ENCODE measurements at places on chromosomes 16 and 17.

GRCh38 chr16:74280448-74280847 lies 16.2 kb upstream of the PSMD7 start:
- DNase-seq, result no peak

GRCh38 chr17:32342603-32343325 lies 791 bp upstream of the C17orf75 start:
- no peak for DNase-seq

DNA sequence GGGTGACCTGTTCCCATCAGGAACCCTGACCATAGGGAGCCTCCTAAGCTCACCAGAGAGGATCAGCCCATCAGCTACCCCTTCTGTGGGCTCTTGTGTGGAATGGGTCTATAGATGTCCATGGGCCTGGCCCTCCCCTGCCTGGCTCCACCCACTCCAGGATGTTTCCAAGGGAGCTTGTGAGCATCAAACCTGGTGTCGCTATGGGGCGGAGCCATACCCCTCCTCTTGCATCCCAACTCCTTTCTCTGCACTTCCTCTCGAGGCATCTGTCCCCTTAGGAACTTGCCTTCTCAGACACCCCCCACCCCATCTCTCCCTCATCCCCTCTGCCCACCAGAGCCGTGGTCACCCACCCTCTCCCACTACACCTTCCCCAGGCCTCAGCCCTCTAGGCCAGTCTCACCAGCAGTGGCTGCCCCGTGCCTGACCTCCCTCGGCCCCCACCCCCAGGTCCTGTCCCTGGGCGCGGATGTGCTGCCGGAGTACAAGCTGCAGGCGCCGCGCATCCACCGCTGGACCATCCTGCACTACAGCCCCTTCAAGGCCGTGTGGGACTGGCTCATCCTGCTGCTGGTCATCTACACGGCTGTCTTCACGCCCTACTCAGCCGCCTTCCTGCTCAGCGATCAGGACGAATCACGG lies 10.4 kb downstream of the KCNH6 start:
- no peak for DNase-seq

GRCh38 chr17:14843086-14843795 lies 421.9 kb downstream of the PMP22 start:
- no peak for DNase-seq

DNA sequence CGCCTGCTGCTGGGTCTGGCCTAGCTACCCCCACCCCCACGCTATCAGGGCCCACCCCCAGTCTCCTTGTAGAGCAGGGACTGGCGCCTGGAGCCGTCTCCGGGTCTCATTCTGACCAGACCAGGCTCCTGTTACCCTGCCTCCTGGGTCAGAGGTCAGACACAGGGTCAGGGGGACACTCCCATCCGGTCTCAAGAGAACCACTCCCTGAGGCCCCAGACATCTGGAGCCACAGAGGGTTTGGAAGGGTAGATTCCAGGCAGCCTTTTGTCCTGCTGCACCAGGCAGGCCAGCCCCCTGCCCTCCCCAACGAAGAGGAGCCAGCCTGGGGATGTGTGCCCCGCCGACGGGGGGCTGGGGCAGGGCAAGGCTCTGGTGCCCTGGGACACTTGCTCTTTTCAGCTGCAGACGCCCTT lies 944 bp upstream of the WFIKKN1 start:
- no peak for DNase-seq

DNA sequence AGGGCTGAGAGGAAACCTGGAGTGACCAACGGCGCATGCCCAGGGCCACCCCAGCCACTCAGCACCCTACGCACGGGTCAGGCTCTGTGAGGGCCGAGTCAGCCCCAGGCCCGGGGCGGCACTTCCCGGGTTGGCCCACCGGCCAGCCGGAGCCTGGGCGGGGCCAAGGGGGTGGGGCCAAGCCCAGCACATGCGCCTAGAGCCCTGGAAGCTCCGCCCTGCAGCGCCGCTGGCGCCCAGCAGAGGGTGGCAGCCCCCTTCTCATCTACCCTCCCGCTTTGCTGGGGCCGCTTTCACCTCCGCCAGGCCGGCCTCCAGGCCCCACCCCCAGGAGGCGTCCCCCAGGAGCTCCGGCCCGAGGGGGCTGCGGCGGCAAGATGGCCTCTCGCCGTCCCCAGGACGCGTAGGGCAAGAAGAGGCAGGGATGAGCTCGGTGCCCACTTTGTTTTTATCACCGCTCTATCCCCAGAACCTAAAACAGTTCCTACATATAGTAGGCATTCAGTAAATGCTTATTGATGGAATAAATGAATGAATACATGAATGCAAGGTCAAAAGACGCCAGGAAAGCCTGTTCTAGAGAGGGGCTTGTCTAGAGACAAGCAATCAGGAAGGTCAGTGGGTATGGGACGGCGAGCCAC lies 31.3 kb downstream of the MYO18A start:
- DNase-seq, result peak; percentile 96

DNA sequence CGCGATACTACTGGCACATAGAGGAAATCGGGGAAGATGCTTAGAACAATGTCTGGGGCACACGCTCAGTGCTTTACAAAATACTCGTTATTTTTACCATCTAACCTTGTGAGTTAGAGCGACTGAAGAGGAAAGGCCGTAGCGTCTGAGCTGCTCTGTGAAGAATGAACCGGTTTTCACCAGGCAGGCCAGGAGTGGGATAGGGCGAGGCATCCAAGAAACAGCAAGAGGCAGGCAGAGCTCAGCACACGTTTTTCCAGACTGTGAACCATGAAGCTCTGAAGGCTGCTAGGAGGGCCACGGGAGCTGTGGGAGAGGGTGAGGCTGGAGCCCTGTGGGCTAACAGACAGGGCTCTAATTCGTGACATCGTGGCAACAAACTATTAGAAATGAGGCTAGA lies 95.5 kb downstream of the MRM3 start:
- DNase-seq, result no peak

DNA sequence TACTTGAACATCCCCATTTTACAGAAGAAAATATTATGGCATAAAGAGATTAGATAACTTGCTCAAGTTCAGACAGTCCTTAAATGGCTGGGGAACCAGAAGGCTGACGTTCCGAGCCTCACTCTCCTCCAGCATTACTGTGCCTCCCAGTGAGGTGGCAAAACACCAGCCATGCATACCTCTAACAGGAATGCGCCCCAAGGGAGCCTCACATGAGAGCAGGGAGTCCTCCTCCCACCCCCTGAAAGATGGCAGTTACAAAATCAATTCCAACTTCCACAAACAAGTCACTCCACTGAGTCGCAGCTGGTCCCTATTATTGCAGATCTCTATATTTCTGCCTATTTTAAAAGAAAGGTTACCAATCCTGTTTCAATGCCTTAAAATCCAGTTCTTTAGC lies 55.5 kb downstream of the ANKFY1 start:
- no peak for DNase-seq

Measured in kidney capillary endothelial cell (primary cell).